ENCODE measurements at places on chromosomes 12 and 14.

DNA sequence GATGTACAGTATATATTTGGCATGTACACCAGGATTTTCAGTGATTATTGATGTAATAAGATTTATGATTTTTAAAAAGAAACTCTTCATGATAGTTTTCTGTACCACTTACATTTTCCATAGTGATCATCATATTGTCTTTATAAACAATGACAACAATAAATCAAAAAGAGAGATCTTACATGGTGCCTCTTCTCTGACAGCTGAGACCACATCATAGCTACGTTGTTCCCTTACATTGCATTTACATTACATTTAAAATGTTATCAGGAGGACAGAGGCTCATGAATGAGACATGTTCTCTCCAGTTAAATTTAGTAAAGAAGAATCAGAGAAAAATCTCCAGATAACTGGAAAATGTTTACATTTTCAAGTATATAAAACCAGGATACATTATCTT is 112.4 kb downstream of the PRKCH start:
- no peak for DNase-seq

GRCh38 chr12:124888260-124888659 is 24.6 kb upstream of the SCARB1 start:
- no peak for DNase-seq

DNA sequence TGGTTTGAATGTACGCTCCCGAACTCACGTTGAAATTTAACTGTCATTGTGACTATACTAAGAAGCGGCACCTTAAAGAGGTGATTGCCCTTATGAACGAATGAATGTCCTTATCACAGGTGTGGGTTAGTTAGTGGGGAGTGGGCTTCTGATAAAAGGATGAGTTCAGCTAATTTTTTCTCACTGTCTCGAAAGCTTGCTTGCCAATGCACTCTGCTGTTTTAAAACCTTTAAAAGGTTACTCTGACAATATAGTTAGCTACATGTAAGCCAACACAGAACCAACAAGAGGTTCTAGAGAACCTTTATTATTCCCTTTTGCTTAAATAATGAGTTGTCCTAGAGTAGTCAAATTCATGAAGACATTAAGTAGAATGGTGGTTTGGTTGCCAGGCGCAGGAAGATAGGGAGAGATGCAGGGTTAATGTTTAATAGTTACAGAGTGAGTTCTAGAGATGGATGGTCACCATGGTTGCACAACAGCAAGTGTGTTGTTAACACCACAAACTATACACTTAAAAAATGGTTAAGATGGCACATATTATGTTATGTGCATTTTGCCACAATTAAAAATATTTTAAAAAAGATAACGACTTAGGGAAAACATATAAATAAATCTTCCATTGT is 26.3 kb downstream of the RTN1 start:
- no peak for DNase-seq

- no peak for DNase-seq
Observed at GRCh38 chr12:22334410-22335100, at the start of gene ST8SIA1. Gene ST8SIA1, minus strand, starts transcription at chr12:22334707. Its CDS starts 475 bp downstream, at chr12:22334232.
